Lower lobe of right lung (tissue), 2 donors: ENCODE measurements at places on chromosomes 4 and X. TPM values are rescaled to one million over a fixed set of nuclear protein-coding genes. Genes with fewer than 3 reads are reported as not detected.

Gene MBNL3
- total RNA-seq: 24.3 TPM

- no peak overlapping the region for H3K27ac ChIP-seq
- no peak overlapping the region for H3K4me3 ChIP-seq
- no peak for DNase-seq
- no peaks in the 10 kb centered on the region for H3K36me3 ChIP-seq
- no peaks in the 10 kb centered on the region for H3K27me3 ChIP-seq
Observed at GRCh38 chrX:91080822-91081221, 353.8 kb upstream of the PABPC5 start.

DNA sequence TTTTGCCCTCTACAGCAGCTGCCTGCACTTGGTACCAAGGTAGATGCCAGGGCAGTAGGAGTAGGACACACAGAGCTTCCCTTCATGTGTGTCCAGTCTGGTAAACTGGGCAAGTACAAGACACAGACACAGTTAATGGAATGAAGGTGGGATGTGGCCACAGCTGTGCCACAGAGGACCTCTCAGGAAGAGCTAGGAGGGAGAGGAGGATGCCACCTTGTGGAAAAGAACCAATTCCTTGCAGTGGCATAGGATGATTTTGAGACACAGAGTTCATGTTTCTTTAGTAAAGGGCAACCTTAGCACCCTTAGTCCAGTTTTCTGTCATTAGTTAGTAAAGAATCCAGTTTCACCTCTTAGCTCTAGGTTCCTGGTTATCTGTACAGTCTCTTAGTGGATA, 36.3 kb upstream of the TBC1D14 start:
- H3K4me1 ChIP-seq: peaks cover 31% of the 10 kb centered on the region
- no peak overlapping the region for H3K27ac ChIP-seq
- peaks cover 70% of the 10 kb centered on the region for H3K36me3 ChIP-seq
- no peaks in the 10 kb centered on the region for H3K27me3 ChIP-seq
- no peak overlapping the region for H3K4me3 ChIP-seq
- no peak for DNase-seq

Gene SGCB
- total RNA-seq: 23.3 TPM

- no peaks in the 10 kb centered on the region for H3K27me3 ChIP-seq
- DNase-seq: no peak
- peaks cover 12% of the 10 kb centered on the region for H3K4me1 ChIP-seq
Observed at GRCh38 chr4:83851261-83852084, 315.6 kb downstream of the GPAT3 start.

DNA sequence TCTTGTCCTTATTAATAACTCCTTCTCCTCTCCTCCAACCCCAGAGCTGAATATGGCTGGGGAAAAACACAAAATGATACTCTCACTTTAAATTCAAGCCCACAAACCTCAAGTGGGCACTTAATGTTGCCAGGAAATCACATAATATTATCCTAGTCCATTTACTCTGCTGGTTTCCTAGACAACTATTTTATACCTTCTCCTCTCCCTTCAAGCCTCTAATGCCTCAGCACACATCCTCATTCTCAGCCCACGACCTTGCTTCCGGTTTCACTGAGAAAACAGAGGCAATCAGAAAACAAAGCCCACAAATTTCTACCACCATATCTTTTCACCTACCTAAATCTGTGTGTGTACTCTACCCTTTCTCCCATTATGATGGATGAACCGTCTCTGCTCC, 12.1 kb upstream of the CLCN5 start:
- no peak for DNase-seq
- H3K36me3 ChIP-seq: no peaks in the 10 kb centered on the region
- no peaks in the 10 kb centered on the region for H3K27me3 ChIP-seq
- no peak overlapping the region for H3K4me3 ChIP-seq

DNA sequence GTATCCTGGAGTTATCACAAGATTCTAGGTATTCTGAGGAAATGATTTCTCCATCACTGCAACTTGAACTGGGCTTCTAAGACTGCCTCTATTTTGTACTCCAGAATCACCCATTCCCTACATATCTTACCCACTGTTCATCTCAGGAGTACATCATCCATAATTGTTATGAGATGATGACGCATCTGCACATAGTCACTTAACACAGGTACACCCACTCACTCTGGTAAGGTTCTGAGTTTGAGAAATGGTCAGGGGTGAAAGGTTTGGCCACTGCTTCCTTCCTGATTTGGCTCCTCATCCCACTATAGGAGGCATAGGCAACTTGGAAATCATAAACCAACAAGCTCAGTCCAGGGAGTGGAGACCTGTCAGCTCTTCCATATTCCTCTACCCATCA, 143.9 kb downstream of the GLRA2 start:
- H3K4me3 ChIP-seq: no peak overlapping the region
- H3K4me1 ChIP-seq: no peaks in the 10 kb centered on the region
- DNase-seq: no peak
- no peaks in the 10 kb centered on the region for H3K27me3 ChIP-seq
- H3K27ac ChIP-seq: no peak overlapping the region

Gene MSX1
- 2.1 TPM for total RNA-seq

Gene ETDB
- total RNA-seq: not detected

Gene CSAG1
- total RNA-seq: not detected

DNA sequence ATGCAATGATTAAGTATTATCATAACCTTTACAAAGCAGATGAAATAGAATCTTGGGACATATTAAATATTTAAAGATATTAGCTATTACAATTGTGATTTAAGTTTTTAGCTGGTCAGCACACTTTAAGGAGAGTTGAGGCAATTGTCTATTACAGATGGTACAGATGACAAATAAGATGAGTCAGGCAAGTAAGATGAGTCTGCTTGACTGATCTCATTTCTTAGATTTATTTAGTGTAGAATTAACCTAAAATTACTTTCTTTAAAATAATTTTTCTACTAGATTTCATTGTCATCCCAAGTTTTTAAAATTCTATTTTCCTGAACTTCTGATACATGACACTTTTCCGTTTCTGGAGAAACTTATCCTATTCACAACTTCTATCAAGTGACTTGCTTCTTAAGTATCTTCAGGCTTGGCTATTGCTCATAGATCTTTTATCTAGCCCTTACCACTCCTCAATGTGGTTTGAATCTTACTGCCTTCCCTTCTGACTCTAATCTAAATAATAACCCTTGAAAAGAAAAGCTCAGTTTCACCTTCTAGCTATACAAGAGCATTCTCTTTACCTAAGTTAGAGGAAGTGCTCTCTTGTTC, 32.9 kb downstream of the CXCL1 start:
- DNase-seq: no peak
- no peaks in the 10 kb centered on the region for H3K36me3 ChIP-seq
- no peaks in the 10 kb centered on the region for H3K4me1 ChIP-seq

Gene BMP3
- total RNA-seq: 18.2 TPM

DNA sequence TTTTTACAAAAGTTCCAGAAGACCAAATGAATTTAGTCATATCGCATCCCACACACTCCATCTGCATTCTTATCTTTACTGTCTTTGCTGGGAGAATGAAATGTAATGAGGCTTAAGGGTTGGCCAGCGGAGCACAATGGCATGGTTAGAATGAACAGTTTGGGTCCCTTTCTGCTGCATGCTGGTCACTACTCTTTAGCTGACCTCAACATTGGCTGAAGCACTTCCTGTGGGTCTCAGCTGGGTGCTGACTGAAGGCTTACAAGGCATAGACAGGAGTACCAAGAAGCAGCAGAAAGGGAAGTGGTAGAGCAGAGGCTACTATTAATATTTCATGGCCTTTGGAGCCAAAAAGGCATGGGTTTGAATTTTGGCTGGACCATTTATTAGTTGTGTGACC, 159.4 kb upstream of the GPC4 start:
- DNase-seq: no peak
- no peaks in the 10 kb centered on the region for H3K36me3 ChIP-seq
- no peak overlapping the region for H3K27ac ChIP-seq
- no peak overlapping the region for H3K4me3 ChIP-seq
- no peaks in the 10 kb centered on the region for H3K4me1 ChIP-seq

DNA sequence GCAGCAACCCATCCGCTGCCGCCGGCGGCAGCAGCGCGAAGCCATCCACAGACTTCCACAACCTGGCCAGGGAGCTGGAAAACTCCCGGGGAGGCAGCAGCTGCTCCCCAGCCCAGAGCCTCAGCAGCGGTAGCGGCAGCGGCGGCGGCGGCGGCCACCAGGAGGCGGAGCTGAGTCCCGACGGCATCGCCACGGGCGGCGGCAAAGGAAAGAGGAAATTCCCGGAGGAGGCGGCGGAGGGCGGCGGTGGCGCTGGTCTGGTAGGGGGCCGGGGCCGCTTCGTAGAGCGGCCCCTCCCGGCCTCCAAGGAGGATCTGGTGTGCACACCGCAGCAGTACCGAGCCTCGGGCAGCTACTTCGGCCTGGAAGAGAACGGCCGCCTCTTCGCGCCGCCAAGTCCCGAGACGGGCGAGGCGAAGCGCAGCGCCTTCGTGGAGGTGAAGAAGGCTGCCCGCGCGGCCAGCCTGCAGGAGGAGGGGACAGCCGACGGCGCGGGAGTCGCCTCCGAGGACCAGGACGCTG, 4.9 kb downstream of the PRDM8 start:
- peak overlapping the region; percentile 29 for H3K27ac ChIP-seq
- peaks cover 8% of the 10 kb centered on the region for H3K4me1 ChIP-seq
- no peaks in the 10 kb centered on the region for H3K36me3 ChIP-seq
- H3K4me3 ChIP-seq: peak overlapping the region; percentile 57
- peaks cover 57% of the 10 kb centered on the region for H3K27me3 ChIP-seq

DNA sequence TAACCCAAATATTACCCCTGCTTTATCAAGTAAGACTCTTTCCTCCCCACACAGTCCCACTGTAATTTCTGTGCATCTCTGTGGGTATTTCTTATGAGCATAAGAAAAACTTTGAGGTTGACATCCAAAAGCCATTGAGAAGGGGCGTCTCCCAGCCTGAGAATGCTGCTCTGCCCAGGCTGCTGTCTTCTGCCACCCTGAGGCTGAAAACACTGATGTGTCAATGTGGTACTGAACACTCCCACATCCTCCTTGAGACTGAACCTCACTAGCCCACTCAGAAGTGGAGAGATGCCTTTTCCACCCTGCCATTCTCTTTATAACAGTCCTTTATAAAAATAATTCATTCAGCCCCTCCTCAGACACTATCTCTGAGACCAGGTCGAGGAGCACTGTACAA, 120.8 kb downstream of the SMIM20 start:
- H3K4me3 ChIP-seq: no peak overlapping the region
- no peak overlapping the region for H3K27ac ChIP-seq
- no peaks in the 10 kb centered on the region for H3K27me3 ChIP-seq
- no peak for DNase-seq

DNA sequence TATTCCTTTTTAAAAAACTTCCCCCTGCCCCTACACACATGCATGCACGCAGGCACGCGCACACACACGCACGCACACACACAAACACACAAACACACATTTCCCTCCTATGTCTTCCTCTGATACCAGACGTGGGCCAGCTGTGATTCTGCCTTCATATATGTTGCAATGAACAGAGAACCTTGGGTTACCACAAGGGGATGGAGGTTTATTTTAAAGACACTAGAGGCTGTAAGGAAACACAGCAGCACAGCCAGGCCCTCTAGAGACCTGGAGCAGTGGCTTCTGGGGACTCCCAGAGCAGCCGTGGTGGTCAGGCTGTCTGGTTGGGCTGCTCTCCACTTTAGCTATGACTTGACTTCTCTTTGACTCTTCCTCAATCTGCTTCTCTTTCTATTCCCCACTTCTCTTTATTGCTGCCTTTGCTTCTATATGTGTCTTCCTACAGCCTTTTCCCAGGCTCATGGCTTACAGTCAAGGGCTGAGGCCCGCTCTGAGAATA, 3.2 kb upstream of the TLR10 start:
- peak; percentile 62 for DNase-seq
- no peaks in the 10 kb centered on the region for H3K4me1 ChIP-seq
- peak overlapping the region; percentile 32 for H3K27ac ChIP-seq
- no peak overlapping the region for H3K4me3 ChIP-seq

Gene RRH
- not detected for total RNA-seq

DNA sequence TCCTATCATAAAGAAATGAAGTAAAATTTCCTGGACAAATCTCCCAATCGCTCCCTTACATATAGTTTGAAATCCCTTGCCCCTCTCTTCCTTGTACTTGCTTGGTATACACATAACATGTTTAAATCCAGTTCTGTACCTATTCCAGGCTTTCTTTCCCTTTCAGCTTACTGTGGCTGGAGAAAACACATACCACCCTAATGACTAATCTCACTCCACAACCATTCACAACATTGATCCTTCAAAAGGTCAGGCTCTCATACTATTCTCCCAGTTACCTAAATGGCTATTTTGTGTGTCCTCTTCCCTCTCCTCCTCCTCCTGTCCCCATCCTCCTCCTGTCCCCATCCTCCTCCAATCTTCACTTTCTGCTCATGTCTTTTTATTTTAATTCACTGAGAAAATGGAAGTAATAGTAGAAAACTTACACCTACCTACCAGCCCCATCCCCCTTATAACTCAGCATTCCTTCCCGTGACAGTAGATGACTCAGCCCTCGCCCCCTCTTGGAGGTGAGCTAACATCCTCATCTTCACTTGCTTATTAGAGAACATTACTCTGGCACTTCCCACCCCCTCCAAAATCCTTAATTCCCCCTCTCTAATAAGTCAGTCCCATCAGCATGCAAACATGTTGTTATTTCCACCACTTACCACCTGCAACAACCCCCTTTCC, 77.5 kb downstream of the IL15 start:
- no peak overlapping the region for H3K4me3 ChIP-seq
- no peaks in the 10 kb centered on the region for H3K27me3 ChIP-seq
- DNase-seq: no peak
- no peak overlapping the region for H3K27ac ChIP-seq
- no peaks in the 10 kb centered on the region for H3K36me3 ChIP-seq
- no peaks in the 10 kb centered on the region for H3K4me1 ChIP-seq

GRCh38 chr4:2805712-2806389, 13.0 kb downstream of the SH3BP2 start:
- peak overlapping the region; percentile 21 for H3K4me3 ChIP-seq
- H3K36me3 ChIP-seq: no peaks in the 10 kb centered on the region
- no peaks in the 10 kb centered on the region for H3K27me3 ChIP-seq
- peak; percentile 90 for DNase-seq
- peak overlapping the region; percentile 87 for H3K27ac ChIP-seq

GRCh38 chr4:88009871-88010270, 2.4 kb downstream of the PKD2 start:
- DNase-seq: no peak
- no peaks in the 10 kb centered on the region for H3K27me3 ChIP-seq

Gene OPRPN
- not detected for total RNA-seq

Gene PRSS12
- 8.5 TPM for total RNA-seq

GRCh38 chrX:129958083-129958465, 24.4 kb upstream of the BCORL1 start:
- peaks cover 7% of the 10 kb centered on the region for H3K4me1 ChIP-seq
- no peaks in the 10 kb centered on the region for H3K27me3 ChIP-seq
- DNase-seq: no peak
- H3K36me3 ChIP-seq: no peaks in the 10 kb centered on the region

Gene SPANXN4
- not detected for total RNA-seq

Gene APOOL
- total RNA-seq: 19.8 TPM

Gene GAGE12H
- not detected for total RNA-seq

Gene UGT2A3
- not detected for total RNA-seq
